NCI-H2081 (cell line): ENCODE measurements at places on chromosomes 13 and 19.
A peak's percentile ranks its signal among the peaks of the same experiment; 100 is the strongest.

GRCh38 chr13:25923217-25924085, 128.4 kb downstream of the SHISA2 start:
- no peak for DNase-seq

GRCh38 chr13:112704308-112705145, 14.7 kb downstream of the ATP11A start:
- no peak for DNase-seq

- DNase-seq = no peak
Measured at GRCh38 chr13:32471187-32471922, 43.4 kb upstream of the N4BP2L1 start.

DNA sequence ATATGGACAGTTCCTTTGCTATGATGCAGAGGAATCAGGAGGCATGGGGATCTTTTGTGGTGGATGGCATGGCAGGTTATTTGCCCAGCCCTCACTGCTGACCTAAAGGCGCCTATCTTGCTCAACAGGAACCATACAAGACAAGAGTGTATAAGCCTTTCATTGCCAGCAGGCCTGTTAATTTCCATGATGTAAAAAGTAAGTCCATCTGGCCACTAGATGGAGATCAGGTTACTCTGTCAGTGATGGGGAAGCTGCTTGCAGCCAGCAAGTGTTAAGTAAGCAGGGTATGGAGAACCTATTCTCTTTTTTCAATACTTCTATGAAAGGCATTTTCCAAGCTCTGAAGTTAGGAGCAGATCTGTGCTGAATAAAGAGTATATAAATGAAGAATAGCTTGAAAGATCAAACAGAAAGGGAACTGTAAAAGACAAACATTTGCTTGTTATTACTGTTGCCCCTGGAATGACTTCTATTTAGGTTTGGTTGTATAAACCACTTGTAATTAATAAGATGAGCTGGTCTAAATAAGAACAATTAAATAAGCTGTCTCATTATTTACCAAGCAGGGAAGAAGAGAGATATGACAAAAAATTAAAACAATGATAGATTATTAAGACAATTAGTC, 210.9 kb downstream of the RGCC start:
- peak; percentile 83 for DNase-seq

DNA sequence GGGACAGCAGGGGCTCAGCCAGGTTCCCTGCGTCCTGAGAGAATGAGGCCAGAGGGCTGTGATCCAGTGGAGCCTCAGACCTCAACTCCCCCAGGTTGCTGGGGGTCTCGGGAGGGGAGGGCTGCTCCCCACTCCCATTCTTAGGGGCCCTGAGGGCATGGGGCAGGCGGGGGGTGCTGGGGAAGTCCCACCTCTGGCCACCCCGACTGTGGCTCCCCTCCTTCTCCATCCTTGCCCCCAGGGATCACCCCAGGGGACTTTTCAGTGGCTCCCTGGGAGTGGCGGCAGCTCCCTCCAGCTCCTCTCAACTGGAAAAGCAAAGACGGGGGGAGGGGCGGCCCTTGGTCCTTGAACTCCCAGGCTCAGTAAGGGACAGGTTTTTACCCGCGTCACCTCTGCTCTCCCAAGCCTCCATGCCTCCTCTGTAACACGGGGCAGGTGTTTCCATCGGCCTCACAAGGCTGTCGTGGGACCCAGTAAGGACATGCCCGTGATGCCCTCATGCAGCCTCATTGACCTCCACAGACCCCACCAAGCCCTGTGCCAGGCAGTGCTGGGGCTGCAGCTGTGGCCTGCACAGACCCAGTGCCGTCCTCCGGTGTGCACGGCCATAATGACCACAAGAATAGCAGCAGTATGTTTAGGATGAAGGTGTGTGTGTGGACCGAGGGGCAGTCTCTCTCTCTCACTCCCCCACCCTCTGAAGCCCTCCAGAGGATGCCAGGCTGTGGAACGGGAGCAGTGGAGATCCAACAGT, 11.6 kb upstream of the TOMM40 start:
- DNase-seq = no peak

GRCh38 chr13:49060678-49061387, 85.1 kb downstream of the FNDC3A start:
- no peak for DNase-seq

- DNase-seq = no peak
Measured at GRCh38 chr19:18799389-18799970, 8.4 kb upstream of the COMP start.

DNA sequence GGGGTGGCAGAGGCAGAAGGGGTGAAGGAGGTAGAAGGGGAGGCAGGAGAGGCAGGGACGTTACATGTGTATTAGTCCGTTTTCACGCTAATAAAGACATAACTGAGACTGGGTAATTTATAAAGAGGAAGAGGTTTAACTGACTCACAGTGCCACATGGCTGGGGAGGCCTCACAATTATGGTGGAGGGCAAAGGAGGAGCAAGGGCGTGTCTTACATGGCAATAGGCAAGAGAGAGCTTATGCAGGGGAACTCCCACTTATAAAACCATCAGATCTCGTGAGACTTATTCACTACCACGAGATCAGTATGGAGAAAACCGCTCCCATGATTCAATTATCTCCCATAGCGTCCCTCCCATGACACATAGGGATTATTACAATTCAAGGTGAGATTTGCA, 19.0 kb upstream of the ACOD1 start:
- DNase-seq = no peak

- no peak for DNase-seq
Measured at GRCh38 chr19:28727480-28728159, 485.3 kb downstream of the UQCRFS1 start.

DNA sequence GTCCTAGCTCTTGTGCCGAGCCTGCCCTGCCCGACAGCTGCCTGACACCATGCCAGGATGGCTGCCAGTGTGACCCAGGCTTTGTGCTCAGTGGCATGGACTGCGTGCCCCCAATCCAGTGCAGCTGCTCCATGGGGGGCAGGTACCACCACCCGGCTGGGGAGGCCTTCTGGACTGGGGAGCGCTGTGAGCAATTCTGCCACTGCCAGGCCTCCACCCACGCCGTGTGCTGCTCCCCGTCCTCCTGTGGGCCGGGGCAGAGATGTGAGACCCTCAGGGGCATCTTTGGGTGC, 9.4 kb upstream of the FXYD3 start:
- DNase-seq = no peak

DNA sequence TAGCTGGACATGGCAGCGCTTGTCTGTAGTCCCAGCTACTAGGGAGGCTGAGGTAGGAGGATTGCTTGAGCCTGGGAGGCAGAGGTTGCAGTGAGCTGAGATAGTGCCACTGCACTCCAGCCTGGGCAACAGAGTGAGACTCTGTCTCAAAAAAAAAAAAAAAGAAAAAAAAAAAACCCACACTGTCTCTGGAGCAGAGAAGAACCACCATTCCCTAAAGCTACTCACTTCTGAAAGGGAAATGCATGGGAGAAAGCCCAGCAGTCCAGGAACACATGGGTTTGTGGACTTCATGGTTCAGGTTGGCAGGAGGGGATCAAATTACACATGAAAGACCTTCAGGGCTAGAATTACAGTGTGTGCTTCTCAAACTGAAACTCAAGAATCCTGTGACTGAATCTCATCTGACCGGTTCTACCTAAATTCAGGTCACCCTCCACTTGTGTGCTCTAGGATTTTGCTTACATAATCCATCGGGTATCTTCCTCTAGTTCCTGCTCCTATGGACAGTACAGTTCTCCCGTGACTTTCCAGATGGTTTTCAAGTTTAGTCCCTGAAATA, 30.2 kb upstream of the CPB2 start:
- peak; percentile 4 for DNase-seq

DNA sequence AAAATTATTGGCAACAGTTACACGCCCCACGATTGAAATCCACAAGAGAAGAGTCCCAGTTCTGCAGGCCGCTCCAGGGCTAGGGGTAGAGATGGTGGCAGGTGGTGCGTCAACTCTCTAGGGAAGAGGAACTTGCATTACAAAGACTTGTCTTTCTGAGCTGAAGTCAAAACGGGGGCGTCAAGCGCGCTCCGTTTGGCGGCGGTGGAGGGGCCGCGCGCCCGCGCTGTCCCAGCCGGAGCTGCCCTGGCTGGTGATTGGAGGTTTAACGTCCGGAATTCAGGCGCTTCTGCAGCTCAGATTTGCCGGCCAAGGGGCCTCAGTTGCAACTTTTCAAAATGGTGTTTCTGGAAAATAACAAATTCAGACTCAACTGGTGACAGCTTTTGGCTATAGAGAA, 38.9 kb downstream of the SOX1 start:
- DNase-seq = no peak

- DNase-seq = no peak
Measured at GRCh38 chr13:44763615-44764301, 187.6 kb upstream of the TSC22D1 start.

GRCh38 chr19:16660763-16661479, at the start of gene TMEM38A:
TMEM38A (plus strand) TSS chr19:16661139; CDS start chr19:16661218, 79 bp downstream.
- peak; percentile 13 for DNase-seq

GRCh38 chr13:105847527-105848291, 687.8 kb downstream of the EFNB2 start:
- DNase-seq = no peak

DNA sequence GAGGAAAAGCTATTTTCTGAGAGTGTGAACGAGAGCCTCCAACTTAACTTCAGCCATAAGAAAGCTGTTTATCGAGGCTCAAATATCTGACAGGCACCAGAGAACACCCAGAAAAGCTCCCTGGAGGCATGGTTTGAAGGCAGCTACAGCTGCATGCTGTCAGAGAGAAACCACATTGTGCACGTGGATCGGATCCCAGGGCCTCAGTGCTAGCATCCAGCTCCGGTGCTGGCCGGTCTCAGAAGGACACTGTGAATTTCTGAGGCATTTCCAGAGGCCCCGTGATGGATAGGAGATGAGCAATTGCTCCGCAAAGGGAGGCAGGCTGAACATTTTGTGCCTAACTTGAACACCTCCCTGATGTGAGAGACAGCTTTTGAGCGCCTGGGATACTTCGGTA, 315.7 kb downstream of the FGF9 start:
- DNase-seq = no peak

DNA sequence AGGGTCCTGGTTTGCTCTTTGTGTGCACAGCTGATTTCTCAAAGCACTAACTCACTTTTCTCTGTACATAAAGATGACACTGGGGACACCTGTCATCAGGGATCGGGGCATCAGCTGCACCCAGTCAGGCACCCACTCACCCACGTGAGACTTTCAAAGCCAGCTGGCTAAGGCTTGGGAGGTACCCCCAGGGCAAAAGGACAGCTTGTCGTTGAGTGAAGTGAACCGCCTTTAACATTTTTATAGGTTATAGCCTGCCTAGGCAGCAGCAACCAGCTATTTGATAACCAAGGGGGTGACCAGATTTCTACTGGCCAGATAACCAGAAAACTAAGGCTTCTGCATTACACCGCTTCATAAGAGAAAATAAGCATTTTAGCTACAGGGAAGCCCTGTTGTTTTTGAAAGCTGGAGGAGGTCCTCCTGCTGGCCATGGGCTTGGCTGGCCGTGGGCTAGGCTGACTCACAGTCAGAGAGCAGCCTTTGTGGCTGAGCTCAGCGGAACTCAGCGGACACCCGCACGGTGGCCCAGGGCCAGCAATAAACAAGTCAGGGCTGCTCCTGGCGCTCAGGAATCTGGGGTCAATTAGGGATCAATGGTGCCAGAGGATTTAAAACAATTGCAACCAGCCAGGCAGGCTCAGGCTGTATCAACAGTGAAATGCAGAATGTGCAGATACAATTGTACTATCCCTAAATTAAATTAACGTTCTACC, 57.1 kb downstream of the ALOX5AP start:
- DNase-seq = peak; percentile 23

DNA sequence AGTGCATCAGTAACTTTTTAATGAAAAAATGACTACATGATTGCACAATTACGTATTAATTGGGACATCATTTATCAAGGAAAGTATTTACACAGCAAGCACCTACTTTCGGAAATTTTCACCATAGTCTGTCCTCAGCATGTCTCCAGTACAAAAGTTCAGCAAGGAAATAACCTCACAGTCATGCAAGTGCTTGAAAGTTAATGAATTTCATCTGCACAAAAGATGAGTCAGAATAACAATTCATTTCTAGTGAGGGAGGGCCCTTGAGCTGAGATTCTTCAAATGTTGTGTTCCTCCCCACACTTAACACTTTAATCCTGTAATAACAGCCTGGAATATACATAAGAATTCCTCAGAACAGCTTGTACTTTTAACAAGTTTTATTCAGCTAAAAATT, 49.0 kb upstream of the OXGR1 start:
- DNase-seq = no peak

- no peak for DNase-seq
Measured at GRCh38 chr19:13262450-13262849, 112.2 kb downstream of the IER2 start.

- no peak for DNase-seq
Measured at GRCh38 chr19:40261631-40262030, 23.5 kb downstream of the AKT2 start.

GRCh38 chr13:47621931-47622330, 379.1 kb downstream of the SUCLA2 start:
- DNase-seq = no peak

DNA sequence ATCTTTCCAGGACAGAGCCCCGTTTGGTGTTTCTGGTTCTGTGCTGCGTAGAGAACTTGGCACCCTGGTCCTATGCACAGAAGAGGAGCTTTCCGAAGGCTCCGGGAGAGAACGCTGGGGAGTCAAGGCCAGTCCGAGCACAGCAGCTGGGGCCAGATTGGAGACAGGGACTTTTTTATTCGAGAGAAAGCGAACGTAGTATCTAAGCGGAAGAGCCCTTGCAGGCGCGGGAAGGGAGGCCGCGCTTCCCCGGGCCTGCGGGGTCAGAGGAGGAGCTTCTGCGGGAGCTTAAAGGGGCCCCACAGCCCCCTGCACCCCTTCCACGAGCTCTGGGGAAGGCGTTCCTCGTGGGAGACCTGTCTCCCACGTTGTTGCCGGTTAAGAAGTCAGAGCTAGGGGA, 48.6 kb upstream of the ARHGEF7 start:
- no peak for DNase-seq

- no peak for DNase-seq
Measured at GRCh38 chr13:29746148-29746677, 104.2 kb downstream of the UBL3 start.

- peak; percentile 26 for DNase-seq
Measured at GRCh38 chr13:32911506-32911905, 104.7 kb upstream of the KL start.

DNA sequence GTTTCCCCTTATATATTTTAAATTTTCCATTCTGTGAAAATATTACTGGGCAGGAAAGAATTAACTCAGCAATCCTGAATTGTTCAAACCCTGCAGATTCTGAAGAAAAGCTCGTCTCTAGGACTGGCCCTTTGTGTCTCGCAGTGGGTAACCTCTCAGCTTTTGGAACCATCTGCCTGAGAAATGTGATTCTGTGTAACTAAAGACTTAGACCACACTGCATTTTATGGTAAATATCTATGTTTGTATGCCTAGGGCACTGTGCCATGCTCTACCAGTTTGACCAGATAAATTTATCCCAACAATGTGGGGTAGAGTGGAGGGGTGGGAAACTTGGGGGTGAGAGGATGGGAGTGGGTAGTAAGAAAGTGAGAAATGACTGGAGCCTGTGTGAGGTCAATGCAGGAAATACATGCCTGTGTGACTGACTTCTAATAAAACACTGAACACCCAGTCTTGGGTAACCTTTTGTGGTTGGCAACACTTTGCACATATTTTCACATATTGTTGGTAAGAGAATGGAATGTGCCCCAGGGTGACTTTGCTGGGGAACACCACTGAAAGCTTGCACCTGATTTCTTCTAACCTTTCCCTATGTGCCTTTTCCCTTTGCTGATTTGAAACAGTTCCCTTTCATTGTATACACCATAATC, 1181.9 kb downstream of the OLFM4 start:
- DNase-seq = no peak
